ENCODE measurements at places on chromosomes 12 and 14. TPM values are rescaled to one million over a fixed set of nuclear protein-coding genes. Genes with fewer than 3 reads are reported as not detected.

CS gene
- 257 TPM for total RNA-seq

ERG28 gene
- 16.2 TPM for total RNA-seq

FOXN4 gene
- 0.61 TPM for total RNA-seq

DNA sequence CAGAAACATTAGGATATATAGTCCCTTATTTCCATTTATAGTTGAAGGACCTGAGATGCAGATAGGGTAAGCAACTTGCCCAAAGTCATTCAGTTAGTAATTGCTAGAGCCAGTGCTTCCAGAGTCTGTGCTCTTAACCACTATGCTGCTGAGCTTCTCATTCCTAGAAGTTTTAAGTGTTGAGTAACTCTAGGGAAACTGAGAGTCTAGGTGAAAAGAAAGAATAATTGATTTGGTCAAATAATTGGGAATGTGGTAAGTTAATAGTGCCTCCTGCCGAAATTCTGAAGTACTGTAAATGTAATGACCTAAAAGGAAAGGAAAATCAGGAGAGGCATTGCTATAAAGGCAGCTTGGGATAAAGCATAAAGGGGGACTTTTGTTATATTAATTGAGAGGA is 14.1 kb downstream of the PYROXD1 start:
- H3K4me3 ChIP-seq = no peak overlapping the region
- no peaks in the 10 kb centered on the region for H3K4me1 ChIP-seq
- H3K27ac ChIP-seq = peak overlapping the region; percentile 17
- no peaks in the 10 kb centered on the region for H3K36me3 ChIP-seq
- DNase-seq = no peak

Data from glutamatergic neuron (in vitro differentiated cells).